ENCODE measurements at places on chromosomes 3 and 15.

- peak; percentile 28 for DNase-seq
Observed at GRCh38 chr3:147222291-147222690, 184.1 kb downstream of the ZIC4 start.

DNA sequence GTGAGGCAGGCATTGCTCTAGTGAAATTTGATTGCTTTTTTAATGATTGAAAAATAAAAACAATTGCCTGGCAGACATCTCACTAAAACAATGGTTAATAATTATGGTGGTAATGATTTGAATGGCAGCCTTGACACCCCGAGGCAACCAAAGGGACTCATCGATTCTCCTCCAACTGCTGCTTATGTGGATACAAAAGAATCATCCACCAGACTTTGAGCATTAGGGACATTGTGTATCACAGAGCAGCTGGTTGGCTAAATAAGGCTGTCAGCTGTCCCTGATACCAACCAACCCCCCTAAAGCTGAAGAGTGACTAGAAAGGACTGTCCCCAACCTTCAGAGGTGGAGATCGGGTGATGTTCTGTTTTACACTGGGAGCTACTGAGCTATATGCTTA, 1.7 kb upstream of the CD47 start:
- DNase-seq, result no peak

DNA sequence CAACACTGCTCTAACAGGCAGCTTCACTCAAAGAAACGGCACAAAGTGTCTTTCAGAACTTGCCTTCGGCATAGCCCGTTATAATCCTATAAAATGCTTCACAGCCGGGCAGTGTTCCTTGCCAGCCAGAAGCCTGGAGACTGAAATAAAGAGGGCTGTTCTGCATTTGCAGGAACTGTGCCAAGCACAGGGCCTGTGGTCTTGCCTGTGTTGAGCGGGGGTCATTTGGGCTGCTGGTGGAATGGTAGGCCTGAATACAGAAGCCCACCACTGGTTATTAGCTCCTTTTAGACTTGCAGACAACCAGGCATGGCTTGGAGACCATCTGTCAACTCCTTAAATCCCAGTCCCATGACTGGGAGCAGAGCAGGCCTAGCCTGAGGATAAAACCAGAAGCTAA, 4.7 kb upstream of the ARHGEF3 start:
- no peak for DNase-seq

DNA sequence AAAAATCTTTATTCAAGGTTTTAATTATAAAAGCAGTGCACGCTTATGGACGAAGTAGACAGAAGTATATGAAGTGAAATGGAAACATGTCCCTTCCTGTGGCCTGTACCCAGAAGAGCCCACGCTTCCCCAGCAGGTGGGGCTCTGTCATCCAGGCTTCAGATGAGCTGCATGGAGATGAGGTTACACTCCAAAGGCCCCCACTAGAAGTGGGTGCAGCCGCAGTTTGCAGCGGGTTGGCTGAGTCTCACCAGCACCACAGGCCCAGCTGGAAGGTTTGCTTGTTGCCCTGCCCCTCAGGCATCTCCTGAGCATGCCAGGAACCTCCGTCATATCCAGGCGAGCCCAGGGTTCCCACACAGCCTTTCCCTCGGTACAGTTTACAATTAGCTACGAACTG, 33.1 kb downstream of the PRR20G start:
- DNase-seq, result no peak

- DNase-seq, result no peak
Observed at GRCh38 chr3:14765576-14766427, 53.0 kb upstream of the FGD5 start.

DNA sequence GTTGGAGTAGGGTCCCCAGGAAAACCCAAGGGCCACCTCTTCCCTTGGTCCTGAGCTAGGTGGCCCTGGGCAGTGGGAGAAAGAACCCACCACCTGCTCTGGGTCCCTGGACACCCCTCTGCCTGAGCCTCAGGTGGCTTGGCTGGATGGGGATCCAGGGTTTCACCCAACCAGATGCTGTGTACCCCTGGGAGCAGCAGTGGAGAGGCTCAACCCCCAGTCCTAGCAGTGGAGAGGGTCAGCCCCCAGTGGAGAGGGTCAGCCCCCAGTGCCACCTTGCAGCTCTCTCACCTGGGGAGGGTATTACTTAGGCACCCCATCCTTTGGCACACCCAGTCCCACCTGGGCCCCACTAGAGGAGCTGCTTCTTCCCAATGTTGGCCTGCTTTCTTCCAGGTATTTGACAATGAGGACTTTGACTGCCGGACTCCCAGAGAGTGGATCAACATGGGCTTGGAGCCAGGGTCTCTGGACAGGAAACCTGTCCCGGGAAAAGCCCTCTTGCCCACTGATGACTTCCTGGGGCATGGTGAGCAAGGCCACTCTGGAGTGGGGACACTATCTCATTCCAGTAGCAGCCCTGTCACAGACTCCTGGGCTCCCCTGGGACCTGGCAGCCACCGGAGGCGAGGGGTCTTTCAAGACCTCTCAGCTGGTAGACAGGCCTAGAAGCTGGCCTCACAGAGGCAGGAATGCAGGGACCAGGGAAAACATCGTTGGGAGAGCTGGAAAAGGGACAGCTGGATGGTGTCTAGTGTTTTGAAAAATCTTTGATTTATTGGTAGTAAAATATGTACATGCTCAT, 11.6 kb downstream of the DNAH1 start:
- no peak for DNase-seq

DNA sequence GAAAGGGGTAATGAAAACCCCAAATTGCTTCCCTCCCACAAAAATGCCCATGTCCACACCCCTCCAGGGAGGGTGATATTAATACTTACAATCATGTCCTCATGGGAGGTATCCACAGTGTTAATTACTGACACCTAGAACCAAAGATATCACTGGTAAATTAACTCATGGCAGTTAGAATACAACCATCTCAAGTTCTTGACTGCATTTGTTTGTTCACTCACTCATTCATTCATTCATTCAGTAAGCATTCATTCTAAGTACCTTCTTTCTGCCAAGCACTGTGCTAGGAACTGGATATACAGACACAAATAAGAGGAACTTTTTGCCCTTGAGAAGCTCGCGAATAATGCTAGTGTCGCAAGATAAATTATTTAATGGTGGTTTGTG, 3.0 kb downstream of the SEC13 start:
- DNase-seq, result no peak

GRCh38 chr3:126663257-126663656, 8.3 kb upstream of the TXNRD3 start:
- no peak for DNase-seq

- no peak for DNase-seq
Observed at GRCh38 chr3:9638939-9639338, 10.4 kb upstream of the MTMR14 start.

DNA sequence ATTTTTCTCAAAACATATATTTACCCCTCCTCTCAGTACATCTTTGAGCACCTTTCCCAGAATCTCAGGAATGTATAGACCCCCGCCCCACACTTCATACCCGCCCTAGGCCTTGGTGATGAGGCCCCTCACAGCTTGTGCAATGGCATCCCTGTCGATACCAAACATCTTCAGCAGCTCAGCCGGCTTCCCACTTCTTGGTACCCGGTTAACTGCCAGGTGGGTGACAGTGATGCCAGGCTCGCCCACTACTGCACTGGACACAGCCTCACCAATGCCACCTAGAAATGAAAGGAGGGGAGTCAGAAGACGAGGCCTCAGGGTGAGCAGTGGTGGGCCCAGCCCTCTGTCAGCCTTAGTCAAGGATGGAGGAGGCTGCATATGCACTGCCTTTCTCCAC, 30.2 kb downstream of the TKT start:
- no peak for DNase-seq

DNA sequence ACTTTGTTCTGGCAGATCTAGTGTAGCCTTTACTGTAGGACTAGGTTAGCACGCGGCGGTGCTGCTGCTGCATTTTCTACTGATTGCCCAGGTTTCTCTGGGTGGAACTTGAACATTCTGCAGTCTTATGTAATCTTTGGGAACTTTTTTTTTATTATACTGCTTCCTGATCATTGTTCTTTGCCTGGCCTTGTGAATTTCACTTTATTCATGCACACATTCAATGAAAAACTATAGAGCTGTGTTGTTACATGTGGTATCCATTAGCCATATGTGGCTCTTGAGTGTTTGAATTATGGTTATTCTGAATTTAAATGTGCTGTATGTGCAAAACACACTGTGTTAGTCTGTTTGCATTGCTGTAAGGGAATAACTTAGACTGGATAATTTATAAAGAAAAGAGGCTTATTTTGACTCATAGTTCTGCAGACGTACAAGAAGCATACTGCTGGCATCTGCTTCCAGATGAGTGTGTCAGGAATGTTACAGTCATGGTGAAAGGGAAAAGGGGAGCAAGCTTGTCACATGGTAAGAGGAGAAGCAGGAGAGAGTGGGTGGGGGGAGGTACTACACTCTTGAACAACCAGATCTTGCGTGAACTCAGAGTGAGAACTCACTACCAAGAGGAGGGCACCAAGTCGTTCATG, 26.5 kb downstream of the MEF2A start:
- DNase-seq, result peak; percentile 58

DNA sequence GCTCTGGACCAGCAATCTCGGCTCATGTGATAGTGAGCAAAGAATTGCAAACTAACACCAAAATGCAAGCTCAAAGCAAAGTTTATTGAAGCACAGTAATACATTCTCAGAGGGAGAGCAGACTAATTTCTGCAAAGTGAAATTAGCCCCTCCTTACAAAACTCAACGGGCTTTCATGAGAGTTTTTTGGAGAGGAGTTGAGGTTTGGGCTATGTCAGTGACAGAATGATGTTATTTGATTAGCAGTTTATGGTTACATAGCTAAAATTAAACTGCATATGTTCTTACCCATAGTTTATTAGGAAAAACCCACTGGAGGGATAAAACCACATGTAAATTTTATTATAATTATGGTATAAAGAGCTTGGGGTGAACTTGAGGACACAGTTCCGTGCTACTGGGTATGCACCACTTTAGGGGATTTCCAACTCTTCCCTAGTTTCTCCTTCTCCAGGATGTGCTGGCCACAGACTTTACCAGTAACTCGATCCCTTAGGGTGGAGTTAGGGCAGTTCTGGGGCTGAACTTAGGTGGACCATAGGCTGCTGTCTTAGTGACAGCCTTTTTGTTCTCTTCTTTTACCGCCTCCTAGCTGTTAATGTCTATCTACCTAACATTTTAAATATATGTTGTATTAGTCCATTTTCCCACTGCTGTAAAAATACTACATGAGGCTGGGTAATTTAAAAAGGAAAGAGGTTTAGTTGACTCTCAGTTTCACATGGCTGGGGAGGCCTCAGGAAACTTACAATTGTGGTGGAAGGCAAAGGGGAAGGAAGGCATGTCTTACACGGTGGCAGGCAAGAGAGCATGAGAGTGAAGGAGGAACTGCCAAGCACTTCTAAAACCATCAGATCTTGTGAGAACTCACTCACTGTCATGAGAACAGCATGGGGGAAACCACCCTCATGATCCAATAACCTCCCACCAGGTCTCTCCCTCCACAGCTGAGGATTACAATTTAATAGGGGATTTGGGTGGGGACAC, 8.9 kb upstream of the AADACL2 start:
- DNase-seq, result peak; percentile 52

DNA sequence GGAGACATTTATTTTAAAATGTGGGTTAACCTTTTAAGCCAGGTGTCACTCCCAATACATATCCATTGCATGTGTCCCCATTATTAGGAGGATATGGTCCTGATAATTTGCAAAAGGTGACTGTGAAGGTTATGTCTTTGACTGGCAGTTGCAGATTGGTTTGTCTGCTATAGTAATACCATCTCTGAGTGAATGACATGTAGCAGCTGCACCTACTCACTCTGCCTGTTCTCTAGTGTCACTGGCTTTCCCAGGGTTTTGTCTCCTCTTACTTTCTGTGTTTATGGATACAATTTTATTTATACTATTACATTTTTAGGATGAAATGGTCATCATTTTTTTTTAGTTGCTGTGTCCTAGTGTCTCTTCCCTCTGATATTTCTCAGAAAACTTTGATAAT, 393.2 kb downstream of the C3orf38 start:
- DNase-seq, result no peak

- DNase-seq, result peak; percentile 95
Observed at GRCh38 chr3:142976621-142977398, 13.3 kb upstream of the PAQR9 start.

- DNase-seq, result no peak
Observed at GRCh38 chr3:82002491-82002890, 241.0 kb upstream of the GBE1 start.

DNA sequence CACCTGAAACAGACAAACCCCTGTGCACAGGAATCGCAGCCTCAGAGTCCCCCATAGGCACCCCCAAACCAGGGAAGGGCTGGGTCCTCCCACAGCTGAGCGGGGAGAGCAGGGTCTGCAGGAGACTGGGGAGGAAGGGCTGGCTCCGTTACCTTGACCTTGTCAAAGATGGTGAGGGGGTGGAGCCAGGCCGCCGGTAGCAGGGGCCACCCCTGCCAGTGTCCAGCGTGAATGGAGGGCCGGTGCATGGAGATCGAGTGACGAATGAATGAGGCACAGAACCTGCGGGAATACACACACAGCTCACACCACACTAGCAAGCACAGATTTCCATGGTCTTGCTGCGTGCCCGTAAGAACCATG, 102.2 kb downstream of the TMEM266 start:
- DNase-seq, result no peak

DNA sequence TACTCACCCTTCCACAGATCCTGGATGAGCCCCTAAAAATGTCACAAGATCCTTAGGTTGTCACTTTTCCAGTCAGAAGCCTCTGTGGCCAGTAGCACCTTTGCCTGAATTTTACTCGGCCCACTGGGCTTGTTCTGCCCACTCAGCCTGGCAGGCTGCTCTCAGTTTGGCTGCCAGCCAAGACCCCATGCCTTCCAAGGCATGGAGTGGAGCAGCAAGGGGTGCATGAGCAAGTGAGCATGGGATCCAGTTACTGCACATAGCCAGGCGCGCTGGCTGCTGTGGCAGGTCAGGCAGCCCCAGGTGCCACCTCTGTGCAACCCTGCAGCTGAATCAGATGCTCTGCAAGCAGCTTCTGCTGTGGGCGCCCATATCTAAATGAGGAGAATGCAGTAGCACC, 79.3 kb downstream of the CGGBP1 start:
- DNase-seq, result no peak

DNA sequence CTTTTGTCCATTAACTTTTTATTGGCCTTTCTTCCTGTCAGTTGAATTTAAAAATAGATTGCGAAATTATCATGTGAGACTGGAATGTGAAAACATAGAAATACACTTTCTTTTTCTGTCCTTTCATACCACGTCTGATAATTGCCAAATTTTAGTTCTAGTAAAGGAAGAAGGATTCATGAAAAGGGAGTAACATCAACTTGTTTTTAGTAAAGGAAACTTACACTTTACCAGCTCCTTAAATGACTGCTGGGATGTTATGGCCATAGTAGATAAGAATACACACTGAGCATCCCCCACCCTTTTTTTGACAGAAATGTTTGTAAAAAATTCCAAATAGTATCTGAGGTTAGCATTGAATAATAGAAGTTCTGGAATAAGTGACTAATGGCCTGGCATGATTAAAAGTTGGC, 137.9 kb downstream of the NEO1 start:
- DNase-seq, result peak; percentile 70

DNA sequence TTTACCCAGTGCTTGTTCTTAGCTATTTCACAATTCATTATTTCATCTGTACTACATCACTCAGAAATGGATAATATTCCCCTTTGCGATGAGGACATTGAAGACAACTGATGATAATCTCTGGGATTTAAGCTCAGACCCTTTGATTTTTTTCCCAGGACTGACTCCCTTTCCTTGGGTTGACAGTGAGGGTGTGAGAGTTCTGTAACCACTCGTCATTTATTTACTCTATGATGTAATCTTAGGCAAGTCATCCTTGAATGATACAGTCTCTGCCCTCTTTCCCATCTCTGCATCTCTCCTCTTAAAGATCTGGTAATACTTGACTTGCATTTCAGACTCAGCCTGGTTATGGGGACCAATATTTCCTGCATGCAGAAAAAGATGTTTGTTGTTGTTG, 1041.7 kb downstream of the AGBL1 start:
- no peak for DNase-seq
